H1 (cell line): ENCODE measurements at places on chromosomes 11 and 22. TPM values are rescaled to one million over a fixed set of nuclear protein-coding genes. Genes with fewer than 3 reads are reported as not detected.
A peak's percentile ranks its signal among the peaks of the same experiment; 100 is the strongest.

DNA sequence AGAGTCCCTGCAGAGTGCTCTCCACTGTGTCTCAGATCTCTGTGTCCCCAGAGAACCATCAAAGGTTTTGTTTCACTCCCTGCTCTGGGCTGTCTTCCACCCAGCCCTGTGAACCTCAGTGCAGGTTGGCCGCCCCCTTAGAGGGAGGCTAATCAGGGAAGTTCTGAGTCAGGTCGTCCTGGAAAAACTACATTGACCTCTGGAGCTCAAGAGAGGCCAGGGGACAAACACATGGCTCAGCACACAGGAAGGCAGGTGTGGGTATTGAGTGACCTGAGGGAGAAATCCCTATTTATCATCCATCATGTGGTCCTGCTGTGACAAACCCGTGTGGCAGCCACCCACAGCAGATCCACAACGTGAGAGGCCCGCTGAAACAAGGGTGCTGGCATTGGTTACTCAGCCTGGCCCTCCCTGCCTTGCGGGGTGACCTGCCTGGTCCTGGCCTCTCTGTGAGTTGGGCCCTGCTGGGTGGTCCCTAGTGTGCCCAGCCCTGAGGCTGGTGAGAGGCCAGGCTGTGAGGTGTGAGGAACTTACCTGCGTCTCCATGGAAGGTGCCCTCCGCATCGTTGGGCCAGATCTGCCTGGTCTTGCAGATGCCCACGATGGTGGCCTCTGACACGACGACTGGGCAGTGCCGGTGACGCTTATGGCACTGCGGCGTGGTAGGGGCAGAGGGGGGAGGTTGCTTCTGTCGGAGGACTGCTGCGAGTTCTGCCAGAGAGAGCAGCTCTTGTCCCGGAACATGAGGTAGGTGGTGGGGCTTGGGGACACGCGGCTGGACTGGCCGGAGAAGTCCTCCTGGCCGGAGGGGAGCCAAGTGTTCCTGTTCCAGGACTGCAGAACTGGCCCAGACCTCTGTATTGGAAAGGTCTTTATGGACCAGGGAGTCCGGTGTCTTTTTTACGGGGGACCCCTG is 669 bp upstream of the BCR start:
- DNase-seq: no peak

GRCh38 chr11:120102864-120103122 is 35.1 kb downstream of the TRIM29 start:
- DNase-seq: no peak

Gene FTH1
- total RNA-seq: 1,461 and 1,535 TPM in 2 replicates

DNA sequence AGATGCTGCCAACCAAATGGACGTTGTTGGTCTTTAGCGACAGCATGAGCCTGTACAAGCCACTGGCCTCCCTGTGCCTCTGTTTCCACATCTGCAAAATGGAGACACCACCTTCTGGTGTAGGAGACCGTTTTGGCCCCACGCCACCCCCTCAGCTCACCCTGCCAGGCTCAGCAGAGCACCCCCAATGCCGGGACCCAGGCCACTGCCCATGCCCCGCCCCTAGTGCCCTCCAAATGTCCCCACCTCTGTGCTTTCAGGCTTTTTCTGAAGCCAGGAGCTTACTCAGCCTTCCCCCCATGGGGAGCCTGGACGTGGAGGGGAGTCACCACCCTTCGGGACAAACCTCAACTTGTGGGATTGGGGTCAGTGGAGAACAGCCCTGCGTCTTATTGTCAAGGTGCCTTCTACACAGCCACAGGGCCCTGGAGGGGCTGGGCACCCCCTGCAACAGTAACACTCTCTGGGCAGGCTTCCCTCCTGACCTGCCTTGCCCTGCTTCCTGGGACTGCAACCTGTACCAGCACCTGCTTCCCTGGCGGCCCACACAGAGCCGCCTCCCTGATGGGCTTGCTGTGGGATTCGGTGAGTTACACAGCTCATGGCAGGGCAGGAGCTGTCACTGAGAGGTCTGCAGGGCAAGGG is 24.6 kb upstream of the RTL6 start:
- DNase-seq: no peak

Gene OR4A16
- total RNA-seq: not detected in 2 replicates

DNA sequence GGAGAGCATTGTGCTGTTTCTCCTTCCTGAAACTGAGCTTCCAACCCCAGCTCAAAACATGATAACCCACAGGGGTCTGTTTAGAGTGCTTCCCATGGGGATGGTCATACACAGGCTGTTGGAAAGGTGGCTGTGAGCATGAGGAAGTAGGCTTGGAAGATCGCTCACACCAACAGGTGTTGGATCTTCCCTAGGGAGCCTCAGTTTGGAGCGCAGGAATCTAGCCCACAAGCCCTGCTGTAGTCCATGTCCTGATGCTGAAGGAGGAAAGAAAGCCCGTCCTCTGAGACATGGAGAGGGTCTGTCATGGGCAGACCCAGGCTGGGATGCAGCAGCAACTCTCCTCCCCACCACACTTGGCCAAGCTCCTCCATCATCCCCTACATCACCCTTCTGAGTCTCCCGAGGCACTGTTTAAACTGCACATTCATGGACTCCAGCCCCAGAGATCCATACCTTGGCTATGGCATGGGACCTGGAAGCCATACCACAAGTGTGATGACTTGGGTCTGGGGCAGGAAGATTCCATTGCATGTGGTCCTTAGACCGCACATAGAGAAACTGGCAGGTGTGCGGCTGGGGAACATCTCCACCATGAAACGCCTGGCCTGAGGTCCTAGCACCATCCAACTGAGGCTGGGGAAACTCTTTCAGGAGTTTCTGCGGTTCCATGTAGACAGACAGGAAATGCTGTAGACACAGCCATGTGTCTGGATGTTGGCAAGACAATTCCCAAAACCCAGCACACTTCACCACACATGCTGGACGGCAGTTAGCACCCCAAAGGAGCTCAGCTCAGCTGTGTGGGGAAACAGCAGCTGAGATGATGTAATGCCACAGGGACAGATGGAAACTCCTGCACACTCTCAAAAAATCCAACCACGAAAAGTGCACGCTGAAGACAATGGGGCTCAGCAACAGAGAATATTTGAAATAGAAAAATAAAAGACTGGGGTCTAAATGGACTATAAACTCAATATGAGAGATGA is 27.6 kb upstream of the TTC12 start:
- peak; percentile 16 for DNase-seq

Gene ELMOD1
- total RNA-seq: 1.6 and 1.7 TPM in 2 replicates

DNA sequence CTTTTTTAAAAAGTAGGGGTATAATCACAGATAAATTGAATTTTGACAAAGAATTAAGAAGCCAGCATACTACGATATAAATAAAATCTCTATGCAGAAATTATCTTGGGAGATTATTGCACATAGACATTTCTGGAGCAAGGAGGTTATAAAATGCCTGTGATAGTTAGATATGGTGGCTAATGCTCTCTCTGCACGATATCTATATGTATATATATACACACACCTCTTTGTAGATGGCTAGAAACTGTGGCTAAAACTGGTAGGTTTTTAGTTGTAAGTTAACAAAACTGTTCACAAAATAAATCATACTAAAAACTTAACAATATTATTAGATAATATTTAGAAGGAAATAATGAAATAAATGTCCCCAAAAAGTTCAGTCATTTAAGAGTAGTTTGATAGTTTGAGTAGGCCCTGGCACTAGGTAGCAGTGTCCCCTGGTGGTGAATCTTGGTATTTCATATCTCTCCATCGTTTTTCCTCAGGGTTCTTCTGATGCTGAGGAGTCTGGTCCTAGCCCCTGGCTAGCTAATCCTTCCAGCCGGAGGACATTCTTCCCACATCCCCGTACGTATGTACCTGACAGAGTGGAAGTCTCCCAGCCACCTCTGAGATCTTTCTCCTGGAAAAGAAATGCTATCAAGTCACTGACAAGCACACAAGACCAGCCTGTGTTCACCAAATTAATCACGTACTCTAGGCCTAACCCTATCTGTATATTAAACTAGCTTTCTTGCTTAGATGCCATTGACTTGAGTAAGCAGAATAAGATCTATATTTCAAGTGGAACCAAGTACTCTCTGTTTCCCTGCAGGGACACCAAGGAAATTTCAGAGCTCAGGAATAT is 32.2 kb downstream of the ART5 start:
- DNase-seq: no peak

- no peak for DNase-seq
Measured at GRCh38 chr11:64609436-64610047, 18.5 kb downstream of the SLC22A12 start.

Gene SLC43A1
- 30.1 and 34.5 TPM in 2 replicates for total RNA-seq

- no peak for DNase-seq
Measured at GRCh38 chr11:117177534-117178209, 871 bp upstream of the SIDT2 start.

- no peak for DNase-seq
Measured at GRCh38 chr11:21472261-21472660, 720.6 kb upstream of the ANO5 start.

DNA sequence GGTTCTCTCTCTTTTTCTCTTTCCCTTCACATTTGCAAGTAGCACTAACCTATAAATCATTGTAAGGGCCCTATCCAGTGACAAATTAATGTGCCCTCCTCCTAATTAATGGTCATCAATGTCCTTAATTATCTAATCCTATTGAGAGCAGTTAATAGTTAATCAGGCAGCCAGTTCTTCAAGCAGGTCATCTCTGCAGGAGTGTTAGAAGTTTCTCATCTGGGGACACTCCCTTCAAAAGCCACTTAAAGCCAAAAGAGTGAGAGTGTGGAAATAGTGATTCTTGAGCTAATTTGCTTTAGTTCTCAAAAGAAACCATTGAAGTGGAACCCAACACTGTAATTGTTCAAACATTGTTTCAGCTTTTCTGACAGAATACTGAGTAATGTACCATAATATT is 141.6 kb downstream of the ELP4 start:
- DNase-seq: no peak

Gene DTX4
- total RNA-seq: 18.8 and 20.0 TPM in 2 replicates

Gene PKDREJ
- total RNA-seq: 0.04 and 0.11 TPM in 2 replicates

Gene CABP7
- total RNA-seq: 0.20 and 0.34 TPM in 2 replicates

Gene APOL6
- total RNA-seq: 0.13 TPM in 2 replicates

GRCh38 chr11:87871056-87871455 is 304.2 kb downstream of the RAB38 start:
- DNase-seq: no peak

Gene GNG3
- total RNA-seq: 4.9 and 6.4 TPM in 2 replicates

GRCh38 chr11:96474263-96474662 is 84.5 kb downstream of the JRKL start:
- no peak for DNase-seq

Gene KCNQ1OT1
- total RNA-seq: 1.2 TPM in 2 replicates
